ENCODE measurements at places on chromosomes 13 and 19.

DNA sequence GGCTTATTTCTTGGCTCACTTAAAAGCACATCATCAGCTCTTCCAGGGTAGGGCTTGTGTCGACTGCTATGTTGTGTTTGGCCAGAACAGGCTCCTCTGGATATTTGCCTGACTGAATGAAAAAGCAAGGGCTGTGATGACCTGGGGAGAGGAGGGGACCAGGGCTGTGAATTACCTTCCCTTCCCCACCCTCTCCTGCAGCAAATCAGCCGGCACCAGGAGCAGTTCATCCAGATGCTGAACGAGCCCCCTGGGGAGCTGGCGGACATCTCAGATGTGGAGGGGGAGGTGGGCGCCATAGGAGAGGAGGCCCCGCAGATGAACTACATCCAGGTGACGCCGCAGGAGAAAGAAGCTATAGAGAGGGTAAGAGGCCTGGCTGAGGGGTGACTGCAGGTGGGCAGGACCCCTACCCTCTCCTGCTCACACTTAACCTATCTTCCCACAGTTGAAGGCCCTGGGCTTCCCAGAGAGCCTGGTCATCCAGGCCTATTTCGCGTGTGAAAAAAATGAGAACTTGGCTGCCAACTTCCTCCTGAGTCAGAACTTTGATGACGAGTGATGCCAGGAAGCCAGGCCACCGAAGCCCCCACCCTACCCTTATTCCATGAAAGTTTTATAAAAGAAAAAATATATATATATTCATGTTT, 4.4 kb downstream of the GADD45GIP1 start:
- DNase-seq = no peak

GRCh38 chr13:104976986-104977385, 1558.5 kb downstream of the EFNB2 start:
- no peak for DNase-seq

- DNase-seq = no peak
Observed at GRCh38 chr19:32407004-32407992, 1.7 kb downstream of the DPY19L3 start.

DNA sequence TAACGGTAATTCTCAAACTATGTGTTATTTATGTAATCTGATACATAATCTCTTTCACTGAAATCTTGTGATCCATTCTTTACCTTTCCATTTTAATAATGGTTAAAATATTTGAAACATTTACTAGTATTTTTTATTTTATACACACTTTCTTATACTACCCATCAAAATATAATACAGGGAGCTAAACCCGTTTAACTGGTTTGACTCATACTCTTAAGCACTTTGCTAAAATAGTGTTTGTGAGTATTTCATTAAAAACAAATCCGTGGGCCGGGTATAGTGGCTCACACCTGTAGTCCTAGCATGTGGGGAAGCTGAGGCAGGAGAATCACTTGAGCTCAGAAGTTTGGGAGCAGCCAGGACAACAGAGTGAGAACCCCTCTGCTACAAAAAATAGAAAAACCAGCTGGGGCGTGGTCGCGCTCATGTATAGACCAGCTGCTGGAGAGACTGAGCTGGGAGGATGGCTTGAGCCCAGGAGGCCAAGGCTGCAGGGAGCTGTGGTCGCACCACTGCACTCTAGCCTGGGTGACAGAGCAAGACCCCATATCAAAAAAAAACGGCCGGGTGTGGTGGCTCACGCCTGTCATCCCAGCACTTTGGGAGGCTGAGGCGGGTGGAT, 43.8 kb upstream of the DCUN1D2 start:
- no peak for DNase-seq

DNA sequence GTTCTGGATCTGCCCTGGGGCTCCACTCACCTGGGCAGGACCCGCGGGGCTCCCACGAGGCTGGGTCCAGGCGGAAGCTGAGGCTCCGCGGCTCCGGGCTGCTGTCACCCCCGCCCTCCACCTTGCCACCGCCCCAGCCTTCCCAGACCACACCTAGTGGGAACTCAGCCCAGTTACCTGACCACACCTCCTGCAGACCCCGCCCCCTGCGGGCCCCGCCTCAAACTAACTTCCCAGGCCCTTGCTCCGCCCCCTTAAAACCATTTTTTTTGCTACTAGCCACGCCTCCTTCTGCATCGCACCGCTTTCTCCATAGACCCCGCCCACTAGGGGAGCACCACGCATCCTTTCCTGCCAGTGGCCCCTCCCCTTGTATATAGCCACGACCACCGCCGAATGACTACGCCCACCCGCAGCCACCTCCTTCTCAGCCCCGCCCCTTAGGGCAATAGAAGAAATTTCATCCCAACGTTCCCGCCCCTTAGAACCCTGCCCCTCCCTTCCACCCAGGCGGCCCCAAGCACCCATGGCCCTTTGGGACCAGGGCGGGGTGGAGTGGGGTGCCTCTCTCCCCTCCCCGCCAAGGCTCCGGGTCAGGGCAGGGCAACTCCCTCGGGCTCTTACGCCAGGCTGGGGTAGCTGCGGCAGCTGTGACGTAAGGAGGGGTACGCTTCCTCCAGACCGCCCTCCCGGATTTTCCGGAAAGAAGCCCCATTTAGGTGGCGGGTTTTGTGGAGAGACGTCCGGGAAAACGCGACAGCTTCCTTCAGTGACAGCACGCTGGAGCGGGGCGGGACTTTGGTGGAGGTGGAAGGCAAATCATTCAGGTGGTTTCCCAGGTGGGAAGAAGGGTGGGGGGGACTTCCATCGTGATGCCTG, at the start of gene SH2D3A:
Gene SH2D3A (minus strand): TSS at position 79 of the 879 bp plus-strand sequence. CDS start 3,687 bp downstream, outside the sequence.
- DNase-seq = peak; percentile 90

DNA sequence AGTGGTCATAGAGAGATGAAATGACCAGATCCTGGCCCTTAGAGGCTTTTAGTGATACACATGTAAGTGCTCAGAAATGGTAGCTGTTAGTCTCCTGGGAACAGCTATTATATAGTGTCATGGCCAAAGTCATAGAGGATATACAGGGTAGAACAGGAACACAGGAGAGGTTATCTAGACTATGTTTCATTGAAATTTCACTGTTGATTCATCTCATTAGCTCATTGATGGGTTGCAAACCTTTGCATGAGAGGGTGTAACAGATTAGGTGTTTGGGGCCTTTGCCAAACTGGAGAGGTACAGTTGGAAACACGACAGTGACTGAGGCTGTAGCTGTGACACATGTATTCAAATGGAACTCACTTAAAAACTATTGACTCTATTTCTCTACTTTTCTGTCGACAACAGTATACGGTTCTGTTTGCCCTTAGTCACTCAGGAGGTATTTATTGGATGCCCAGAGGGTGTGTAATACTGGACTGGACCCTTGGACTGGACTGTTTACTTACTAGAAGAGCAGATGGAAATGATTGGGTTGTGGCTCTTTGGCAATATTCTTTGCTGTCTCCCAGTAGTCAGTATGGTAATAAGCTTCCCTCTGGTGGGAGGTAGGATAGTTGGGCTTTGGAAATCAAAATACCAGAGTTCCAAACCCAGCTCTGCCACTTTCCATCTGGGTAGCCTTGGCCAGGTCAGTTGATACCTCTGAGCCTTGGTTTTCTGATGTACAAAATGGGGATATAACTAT, 29.8 kb downstream of the ARHGAP35 start:
- no peak for DNase-seq

DNA sequence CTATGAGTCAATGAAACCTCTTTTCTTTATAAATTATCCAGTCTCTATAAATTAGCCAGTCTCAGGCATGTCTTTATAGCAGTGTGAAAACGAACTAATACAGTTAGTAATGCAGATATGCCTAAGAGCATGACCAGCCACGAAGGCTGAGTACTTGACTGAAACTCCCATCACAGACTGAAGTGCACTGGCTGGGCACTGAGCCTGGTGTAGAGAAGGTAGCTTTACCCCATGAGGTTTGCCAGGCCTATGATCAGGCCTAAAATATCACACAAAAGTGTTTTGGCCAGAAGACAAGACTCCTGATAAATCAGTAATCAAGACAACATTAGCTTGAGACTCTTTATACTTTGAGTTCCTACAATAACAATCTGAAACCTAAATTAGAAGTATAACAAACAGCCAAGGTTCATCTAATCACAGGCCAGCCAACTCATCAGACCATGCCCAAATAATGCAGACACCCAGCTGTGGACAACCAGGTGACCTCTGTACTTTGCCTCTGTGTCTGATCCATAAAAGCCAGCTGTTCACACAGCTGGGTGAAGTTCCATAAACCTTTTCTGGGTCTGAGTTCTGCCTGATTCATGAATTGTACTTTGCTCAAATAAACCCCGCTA, 771.8 kb upstream of the SLITRK1 start:
- no peak for DNase-seq

DNA sequence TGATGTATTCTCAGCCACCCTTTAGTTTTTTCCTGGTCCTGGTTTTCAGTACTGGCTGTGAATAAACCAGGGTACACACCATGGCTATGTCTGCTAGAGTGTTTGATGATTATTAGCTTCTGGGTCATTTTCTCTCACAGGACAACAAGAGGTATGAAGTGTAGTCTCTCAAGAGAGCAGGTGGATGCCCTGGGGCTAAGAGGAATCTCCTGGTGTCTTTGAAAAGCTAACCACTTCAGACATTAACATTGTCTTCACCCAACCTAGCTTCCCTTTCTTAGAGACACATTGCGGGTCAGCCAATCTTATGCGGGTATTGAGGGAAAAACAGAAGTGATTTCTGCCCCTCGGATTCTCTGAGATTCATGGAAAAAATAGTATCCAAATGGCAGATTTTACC, 1.6 kb downstream of the ZNF730 start:
- DNase-seq = no peak

DNA sequence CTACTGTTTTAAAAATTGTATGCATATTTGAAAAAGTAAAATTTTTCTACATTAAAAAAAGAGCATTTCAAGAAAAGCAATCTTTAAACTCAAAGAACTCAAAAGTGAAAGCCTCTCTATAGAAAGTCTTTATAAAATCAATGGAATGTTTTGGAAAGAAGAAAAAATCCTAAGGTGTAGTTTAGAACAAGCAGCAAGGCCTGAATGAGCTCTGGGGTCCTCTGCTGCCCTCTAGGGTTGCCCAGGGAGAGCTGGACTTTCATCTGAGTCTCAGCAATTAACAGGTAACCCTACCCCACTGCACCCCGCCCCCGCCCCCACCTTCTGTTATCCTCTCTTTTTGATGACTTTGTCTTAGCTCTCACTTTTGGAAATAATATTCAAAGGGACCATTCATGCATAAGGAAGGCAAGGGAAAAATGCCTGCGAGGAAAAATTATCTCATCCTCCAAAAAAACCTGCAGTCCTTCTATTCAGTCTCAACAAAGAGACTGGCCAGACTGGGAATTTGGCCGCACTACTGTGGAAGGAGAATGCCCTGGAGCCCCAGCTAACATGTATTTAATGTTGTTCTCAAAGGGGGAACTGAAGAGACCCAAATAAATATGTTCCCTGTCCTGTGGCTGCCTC, 24.1 kb downstream of the SLC25A30 start:
- DNase-seq = no peak

DNA sequence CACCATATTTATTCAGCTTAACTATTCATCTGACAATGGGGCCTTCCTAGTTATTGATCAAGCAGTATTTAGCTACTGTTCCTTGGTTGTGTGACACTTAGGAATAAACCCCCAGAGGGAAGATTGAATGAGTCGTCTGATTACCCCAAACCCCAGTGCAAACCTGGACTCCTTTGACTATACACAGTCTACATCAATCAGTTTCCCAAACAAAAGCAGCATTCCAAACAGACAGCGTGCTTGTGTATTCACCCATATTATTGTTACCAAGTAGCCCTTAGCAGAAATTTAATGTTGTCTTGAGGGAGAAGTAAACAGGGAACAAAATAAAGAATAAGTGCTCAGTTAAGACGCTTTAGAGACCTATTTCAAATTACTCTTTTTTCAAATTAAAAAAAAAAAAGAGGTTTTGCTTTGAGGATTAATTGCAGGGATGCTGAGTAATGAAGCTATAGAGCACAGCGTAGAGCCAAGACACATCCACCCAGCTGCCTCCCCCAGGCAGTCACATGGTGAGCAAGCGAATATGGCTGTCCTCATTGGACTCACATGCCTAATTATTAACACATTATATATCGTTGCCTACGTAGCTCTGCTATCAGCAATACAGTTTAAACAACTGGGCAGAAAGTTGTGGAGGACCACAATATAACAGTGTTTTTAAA, 14.7 kb upstream of the B3GLCT start:
- DNase-seq = no peak

DNA sequence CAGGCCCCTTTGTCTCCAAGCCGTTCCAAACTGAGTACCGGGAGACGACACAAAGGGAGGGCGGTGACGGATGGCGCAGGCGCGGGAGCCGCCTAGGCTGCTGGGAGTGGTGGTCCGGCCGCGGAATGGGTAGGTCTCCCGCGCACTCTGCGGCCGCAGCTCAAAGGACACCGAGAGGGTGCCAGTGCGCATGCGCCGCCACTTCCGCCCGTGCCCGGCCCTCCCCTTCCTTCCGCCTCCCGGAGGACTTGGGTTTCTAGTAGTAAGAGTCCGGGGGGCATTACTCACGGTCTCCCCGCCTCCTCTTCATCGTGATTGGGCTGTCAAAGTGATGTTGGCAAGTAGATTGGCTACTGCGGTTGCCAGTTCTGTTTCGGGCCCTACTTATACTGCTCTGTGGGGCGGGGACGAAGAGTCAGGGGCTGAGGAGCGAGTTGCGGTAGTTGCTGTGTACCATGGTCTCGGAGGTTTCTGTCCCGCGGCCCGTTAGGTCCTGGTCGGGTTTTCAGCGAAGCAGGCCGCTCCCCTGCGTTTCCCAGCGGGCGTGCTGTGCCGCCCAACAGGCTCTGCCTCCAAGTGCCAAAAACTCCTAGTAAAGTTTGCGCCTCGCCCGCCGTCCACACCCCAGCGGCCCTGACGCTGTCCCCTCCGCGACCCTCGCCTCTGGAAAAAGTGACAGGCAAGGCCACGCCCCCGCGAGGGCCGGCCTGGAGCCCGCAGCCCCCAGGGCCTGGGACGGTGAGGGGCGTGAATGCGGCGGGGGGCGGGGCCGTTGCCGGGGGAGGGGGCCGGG, 455 bp upstream of the ING1 start:
- DNase-seq = peak; percentile 97

GRCh38 chr19:3977242-3978143, 6.6 kb upstream of the DAPK3 start:
- no peak for DNase-seq

GRCh38 chr19:39299832-39300231, 3.6 kb downstream of the IFNL1 start:
- DNase-seq = no peak

GRCh38 chr13:101306773-101307172, 109.5 kb downstream of the NALCN start:
- no peak for DNase-seq

GRCh38 chr13:21696865-21697448, 26.1 kb downstream of the FGF9 start:
- DNase-seq = no peak

DNA sequence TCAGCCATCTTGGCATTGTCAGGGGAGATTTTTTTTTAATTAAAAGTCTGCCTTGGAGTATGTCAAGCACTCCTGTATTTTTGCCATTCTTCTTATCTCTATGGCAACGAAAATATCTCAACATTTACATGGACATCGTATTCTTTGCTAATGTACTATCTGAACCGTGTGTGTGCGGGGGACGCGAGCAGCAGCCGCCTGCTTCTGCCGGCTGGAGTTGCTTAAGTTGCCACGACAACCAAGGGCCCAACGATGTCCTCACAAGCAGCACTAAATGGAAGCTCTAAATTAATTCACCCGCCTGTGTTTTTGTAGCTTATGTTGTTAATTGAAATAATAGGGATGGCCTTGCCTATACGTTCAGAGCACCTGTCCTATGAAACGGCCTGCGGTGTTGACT, 309.5 kb downstream of the TEX29 start:
- DNase-seq = no peak

Measured in stimulated activated CD4-positive, alpha-beta T cell treated with anti-CD3 and anti-CD28 coated beads, TNF-alpha, amount 100 ng/mL, for 1 hour (primary cell).